NCI-H2171 treated with DMSO at 0.1 percent for 48 hours (cell line): ENCODE measurements at places on chromosomes 6 and 20.

DNA sequence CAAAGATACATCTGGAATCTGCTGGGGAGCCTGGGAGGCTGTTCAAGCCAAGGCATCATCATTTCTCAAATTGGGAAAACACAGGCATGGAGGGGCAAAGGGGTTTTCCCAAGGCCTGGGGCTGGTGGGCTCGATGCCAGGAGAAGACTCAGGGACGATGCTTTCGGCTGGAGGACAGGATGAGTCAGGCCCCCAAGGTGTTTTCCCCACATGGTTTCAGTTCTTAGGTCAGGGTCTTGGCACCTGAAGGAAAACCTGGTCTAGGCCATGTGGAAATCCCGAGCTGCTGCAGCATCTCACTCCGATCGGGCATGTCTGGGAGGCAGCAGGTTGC lies 348.1 kb downstream of the CDC5L start:
- DNase-seq, result no peak

DNA sequence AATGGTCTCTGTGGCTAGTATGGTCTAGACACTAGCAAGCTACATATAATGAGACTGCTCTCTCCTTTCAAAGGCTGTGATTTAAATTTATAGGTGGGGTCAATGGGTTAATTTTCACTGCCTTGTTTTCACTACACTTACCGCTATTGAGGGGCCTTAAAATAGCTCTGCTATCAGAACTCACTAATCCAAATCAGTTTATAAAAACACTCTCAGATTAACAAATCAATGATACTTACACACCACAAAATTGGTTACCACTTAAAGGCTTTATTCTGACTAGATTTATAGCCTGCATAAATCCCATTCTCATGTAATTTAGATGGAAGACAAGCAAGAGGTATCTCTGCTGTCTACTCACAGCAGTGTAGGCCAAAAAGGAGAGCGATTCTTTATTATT lies 313.0 kb upstream of the AGPAT4 start:
- no peak for DNase-seq

- no peak for DNase-seq
Measured at GRCh38 chr6:55874316-55874715, 1.1 kb downstream of the BMP5 start.

GRCh38 chr6:37131104-37131959 lies 38.6 kb upstream of the PIM1 start:
- no peak for DNase-seq

DNA sequence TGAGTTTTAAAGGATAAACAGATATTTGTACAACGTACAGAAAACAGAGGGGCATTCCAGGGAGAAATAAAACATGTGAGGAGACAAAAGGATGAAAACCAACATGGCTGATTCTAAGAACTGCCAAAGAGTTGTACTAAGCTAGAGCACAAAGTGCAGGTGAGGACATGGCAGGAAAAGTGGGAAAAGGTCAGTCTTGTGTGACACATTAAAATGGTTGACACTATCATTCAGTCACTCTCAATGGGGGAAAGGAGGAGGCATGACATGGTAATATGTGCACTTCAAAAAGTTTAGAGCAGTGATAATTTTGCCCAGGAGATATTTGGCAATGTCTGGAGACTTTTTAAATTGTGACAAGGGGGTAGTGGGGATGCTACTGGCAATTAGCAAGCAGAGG lies 21.8 kb downstream of the PHIP start:
- no peak for DNase-seq

DNA sequence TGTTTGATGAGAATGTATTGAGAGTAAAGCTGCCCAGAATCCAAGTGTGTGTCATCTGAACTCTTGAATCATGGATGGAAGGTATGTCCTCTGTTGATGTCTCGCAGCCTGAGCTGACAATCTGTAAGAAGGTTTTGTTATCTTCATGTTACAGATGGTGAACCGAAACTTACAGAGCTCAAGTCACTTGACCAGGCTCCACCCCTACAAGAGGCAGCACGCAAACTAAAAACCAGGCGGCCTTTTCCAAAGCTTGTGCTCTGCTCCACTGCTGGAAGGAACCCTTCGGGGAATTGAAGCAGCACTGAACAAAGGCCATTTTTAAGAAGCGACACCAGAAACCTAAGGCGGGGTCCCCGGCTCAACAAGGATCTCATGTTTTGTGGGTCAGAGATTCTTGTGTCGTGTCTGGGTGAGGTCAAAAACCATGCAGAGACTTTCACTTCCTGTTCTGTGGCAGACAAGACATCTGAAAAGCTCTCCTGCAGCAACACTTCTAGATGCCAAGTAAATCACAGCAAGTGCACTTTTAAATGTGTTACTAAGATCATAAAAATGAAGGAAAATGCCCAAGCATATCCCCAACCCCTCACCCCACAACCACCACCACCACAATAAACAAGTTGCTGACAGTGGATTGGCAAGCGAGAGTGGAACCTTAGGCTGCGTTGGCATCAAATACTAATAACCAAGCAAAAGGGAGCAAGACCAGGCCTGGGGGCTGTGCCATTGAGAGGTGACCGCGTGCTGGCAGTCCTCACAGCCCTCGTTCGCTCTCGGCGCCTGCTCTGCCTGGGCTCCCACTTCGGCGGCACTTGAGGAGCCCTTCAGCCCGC lies 27.3 kb downstream of the NQO2 start:
- no peak for DNase-seq

- no peak for DNase-seq
Measured at GRCh38 chr6:134698228-134698627, 251.7 kb downstream of the ALDH8A1 start.

DNA sequence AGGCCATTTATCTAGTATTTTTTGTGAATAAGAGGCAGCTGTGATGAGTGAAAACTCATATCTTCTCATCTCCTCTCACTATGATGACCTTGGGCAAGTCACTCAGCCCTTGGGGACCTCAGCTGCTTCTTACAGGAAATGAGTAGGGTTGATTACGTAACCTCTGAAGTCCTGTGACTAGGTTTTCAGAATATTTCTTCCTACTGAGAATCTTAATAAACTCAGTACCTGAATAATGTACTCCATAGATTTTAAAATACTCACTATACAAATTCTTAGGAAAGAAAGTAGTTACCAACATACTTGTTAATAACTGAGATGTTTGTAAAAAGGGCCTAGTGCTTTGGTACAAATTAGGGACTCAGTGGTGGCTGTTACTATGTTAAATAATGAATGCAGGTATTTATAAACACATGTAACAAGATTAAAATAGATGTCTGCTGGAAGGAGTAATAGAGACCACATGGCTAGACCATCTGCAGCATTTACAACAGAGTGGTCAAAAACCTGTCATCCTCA lies 60.9 kb downstream of the RPRD1B start:
- DNase-seq, result peak; percentile 31

DNA sequence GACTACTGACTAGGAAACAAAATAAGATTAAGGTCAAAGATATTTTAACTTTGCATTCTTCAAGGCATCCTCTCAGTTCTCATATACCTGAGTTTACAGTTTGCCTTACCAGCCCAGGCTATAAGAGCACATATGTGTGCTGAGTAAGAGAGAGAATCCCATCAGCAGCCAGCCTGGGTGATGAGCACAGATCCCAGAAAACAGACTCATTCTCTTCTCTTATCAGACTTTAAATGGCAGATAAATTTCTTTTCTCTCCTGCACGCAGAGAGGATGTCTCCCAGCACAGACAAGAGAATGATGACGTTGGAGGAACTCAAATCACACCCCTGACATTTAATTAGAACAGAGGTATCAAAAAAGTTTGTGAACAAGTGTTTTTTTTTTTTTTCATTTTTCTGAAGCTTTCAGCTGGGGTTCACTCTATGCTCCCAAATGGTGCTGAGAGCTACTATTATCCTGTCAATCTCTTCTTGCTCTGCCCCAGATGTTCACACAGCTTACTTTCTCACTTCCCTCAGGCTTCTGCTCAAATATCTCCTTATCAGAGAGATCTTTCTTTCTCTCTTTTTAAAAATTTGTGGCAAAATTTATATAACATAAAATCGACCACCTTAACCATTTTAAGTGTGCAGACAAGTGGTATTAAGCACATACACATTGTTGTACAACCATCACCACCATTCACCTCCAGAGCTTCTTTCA lies 22.4 kb upstream of the HACE1 start:
- DNase-seq, result no peak

GRCh38 chr6:67881706-67882065 lies 753.4 kb upstream of the ADGRB3 start:
- no peak for DNase-seq

GRCh38 chr6:69044534-69044933 lies 409.5 kb downstream of the ADGRB3 start:
- no peak for DNase-seq

GRCh38 chr6:35415065-35415891 lies 36.9 kb upstream of the FANCE start:
- DNase-seq, result peak; percentile 19

DNA sequence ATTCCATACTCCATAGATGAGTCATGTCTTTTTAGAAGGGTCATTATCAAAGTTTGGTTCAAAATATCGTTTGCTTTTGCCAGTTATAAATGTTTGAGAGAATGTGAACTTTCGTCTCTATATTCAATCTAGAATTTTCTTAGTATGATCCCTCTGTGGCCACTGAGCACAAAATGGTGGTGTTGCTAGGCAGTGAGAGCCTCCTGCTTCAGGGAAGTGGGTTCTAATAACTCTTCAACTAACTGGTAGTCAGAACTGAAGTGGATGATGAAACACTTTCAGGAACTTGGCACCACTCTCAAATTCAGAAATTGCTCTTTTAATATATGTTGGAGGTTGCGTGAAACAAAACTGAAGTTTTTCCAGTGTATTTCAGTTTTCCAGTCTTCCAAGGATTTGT lies 125.0 kb upstream of the DOK5 start:
- DNase-seq, result no peak

- no peak for DNase-seq
Measured at GRCh38 chr20:48098099-48098498, 312.8 kb upstream of the SULF2 start.

DNA sequence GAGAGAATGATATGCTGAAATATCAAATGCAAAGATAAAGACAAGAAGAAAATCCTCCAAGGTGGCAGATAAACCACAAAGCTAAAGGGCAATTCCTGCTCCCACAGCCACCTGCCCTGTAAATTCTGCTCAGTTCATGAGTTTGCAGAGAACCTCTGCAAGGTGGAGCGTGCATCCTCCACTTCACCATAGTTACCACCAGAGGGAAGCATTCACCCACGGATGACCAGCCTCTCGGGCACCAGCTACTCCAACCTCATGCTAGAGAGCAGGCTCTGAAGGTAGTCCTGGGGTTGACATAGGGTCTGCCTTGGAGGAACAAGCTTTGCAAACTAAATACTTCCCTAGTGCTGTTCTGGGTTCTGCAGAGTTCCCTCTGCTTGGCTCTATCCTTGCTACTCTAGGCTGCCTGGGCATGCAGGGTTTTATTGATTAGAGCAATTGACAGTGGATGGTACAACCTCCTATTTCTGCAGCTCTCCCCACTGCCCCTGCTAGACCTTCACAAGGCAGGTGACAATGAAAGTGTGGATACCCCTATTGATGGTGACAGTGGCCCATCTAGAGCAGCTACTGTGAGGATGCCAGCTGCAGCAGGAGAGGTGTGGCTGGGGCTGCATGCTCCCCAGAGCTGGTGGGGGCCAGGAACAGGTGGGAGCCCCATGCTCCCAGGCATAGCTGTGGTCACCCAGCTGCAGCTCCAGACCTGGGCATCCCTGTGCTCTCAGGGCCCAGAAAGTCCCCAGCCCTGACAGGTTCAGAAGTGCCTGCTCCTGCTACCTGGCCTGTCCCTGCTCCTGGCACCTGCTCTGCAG lies 51.1 kb downstream of the GGTLC1 start:
- DNase-seq, result peak; percentile 89

DNA sequence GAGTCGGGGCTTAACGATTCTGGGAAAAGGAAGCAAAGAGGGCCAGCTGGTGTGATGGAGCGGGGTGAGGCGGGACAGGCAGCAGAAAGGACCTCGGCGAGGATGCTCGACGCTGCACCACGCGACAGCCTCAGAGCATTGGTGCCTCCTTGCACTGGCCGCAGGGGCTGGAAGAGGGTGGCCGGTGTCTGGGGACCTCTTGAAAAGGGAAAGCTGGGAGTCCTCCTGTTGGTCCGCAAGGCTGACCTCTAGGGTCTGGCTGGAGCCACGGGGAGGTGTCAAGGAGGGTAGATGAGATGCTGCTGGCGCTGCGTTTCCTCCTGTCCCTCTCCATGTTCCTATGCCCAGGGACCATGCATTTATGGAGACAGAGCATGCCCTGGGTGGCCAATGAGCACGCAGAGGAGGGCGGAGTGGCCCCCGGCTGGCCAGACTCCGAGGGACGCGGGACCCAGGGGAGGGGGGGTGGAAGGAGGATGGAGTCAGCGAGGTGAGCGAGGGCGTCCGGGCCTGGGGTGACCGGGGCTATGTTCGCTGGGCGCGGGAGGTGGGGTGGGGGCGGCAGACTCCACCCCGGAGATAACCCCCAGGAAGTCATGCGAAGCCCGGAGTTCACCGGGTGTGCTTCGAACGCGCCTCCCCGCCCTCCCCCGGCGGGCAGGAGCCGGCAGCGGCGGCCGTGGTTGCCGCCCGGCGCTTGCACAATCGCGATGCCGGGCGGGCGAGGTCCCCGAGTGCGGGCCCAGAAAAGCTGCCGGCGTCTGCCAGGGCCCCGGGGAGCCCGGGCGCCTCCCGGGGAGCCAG lies at the start of gene CYP24A1:
CYP24A1 (minus strand) TSS at position 334 of the 804 bp plus-strand sequence. CDS start 407 bp downstream, outside the sequence.
- DNase-seq, result no peak

- DNase-seq, result no peak
Measured at GRCh38 chr6:87436435-87436834, 28.7 kb downstream of the CFAP206 start.

- no peak for DNase-seq
Measured at GRCh38 chr20:24131684-24132083, 143.1 kb upstream of the GGTLC1 start.

DNA sequence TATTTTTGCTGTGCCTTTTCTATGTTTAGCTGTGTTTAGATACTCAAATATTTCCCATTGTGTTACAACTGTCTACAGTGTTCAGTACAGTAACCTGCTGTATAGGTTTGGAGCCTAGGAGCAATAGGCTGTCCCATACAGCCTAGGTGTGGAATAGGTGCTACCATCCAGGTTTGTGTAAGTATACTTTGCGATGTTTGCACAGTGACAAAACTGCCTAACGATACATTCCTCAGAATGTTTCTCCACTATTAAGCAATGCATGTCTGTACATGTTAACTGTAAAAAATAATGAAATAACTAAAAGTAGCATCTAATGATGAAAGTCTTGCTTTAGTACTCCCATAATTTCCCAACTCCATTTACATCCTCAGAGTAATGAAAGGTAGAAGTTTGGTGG lies 46.0 kb downstream of the SERAC1 start:
- DNase-seq, result no peak

DNA sequence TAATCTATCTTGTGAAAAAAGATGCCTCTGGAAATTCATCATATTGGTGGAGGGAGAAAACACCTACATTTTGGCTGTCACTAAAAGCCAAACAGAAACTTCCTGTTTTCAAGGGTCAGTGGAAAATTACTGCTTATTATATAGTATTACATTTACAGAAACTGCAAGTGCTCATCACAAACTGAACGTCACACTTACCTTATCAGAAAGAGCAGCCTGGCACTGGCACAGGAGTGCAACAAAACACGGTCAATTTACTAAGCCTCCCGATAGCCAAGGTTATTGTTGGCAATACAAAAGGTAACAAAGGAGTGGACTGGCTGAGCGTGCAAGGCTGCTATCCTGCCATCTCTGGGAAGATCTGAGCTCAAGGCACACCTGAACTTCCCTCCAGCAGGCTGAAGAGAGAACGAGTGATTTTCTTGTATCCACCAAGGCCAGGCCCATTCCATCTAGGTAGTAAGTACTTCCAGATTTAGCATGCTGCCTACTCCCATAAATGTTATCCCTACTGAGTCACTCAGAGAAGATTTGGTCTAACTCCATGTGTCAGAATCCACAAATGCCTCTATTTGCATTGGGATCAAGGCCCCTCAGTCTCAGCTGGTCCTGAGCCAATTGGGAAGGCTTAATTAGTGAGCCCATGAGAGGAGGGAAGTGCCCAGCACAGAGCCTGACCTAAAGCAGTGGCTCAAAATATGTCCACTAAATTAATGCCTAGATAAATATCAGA lies 399.8 kb downstream of the BTBD9 start:
- no peak for DNase-seq
